Right atrium auricular region (tissue), 2 donors: ENCODE measurements at places on chromosomes 2 and 18.

- H3K4me1 ChIP-seq = no peaks in the 10 kb centered on the region
- H3K36me3 ChIP-seq = no peaks in the 10 kb centered on the region
- no peak overlapping the region for H3K4me3 ChIP-seq
- H3K27me3 ChIP-seq = no peaks in the 10 kb centered on the region
- DNase-seq = no peak
Measured at GRCh38 chr2:230268606-230269243, 43.2 kb downstream of the SP140 start.

DNA sequence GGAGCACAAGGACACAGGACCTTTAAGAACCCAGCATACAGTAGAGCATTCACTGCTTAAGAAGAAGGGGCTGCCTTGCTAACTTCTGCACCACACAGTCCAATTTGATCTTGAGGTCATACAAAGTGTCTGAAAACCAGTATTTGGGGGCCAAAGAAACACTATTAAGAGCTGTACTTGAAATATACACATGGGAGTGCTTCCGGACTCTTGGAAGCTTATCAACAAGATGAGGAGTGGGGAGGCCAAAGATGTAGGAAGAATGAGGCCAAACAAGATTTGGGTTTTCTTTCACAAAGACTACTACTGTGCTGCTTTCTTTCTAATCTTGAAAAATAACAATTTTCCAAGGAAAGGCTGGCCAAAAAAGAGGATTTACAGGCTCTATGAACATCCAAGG lies 24.8 kb upstream of the MALL start:
- H3K36me3 ChIP-seq = no peaks in the 10 kb centered on the region
- H3K4me3 ChIP-seq = no peak overlapping the region
- DNase-seq = no peak
- H3K27ac ChIP-seq = no peak overlapping the region

GRCh38 chr2:54614819-54615218 lies 108.6 kb upstream of the EML6 start:
- no peak overlapping the region for H3K27ac ChIP-seq
- no peak for DNase-seq
- H3K4me1 ChIP-seq = no peaks in the 10 kb centered on the region
- no peak overlapping the region for H3K4me3 ChIP-seq

- DNase-seq = no peak
- no peak overlapping the region for H3K27ac ChIP-seq
- no peaks in the 10 kb centered on the region for H3K4me1 ChIP-seq
- no peaks in the 10 kb centered on the region for H3K27me3 ChIP-seq
- H3K4me3 ChIP-seq = no peak overlapping the region
Measured at GRCh38 chr2:174121612-174122011, 126.7 kb downstream of the OLA1 start.
